Femur (tissue), 1 donor: ENCODE measurements at places on chromosomes 3 and 15.

GRCh38 chr3:129958755-129959154 lies 15.8 kb upstream of the TRH start:
- DNase-seq = no peak

- DNase-seq = no peak
Observed at GRCh38 chr3:186519021-186519658, 25.0 kb downstream of the CRYGS start.

DNA sequence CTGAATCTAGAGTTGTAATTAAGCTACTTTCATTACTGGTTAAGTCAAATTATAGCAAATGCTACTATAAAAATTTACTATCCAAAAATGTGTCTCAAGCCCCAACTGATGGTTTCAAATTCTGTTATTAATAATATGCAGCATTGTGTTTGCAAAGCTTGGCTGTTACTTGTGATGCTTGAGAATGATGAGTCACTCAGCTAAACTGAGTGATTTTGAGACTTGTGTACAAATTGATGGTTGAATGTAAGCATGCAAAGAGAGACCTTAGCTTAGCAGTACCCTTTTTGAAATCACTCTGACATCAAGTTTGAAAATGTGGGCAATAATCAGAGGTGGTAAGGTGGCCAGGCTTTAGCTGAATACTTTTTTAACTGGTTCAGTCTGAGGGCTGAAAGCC lies 27.6 kb downstream of the OPA1 start:
- DNase-seq = no peak

- no peak for DNase-seq
Observed at GRCh38 chr15:60631620-60632019, 152.7 kb upstream of the ICE2 start.

DNA sequence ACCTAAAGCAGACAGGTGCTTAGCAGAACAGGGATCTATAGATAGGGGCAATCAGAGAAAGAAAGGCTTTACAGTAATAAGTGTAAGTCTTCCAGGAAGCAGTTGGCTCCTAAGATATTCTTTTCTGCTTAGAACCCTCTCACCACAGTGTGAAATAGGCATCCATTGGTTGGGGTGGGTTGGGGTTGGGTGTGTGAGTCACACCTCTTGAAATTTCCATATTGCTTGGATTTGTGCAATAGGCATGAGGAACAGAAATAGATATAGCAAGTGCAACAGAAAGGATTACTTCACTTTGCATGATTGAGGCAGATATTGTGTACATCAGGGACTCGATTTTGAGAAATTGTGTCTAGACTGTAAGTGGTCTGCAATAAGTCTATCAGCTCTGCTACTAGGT lies 200.1 kb upstream of the GAP43 start:
- DNase-seq = no peak

DNA sequence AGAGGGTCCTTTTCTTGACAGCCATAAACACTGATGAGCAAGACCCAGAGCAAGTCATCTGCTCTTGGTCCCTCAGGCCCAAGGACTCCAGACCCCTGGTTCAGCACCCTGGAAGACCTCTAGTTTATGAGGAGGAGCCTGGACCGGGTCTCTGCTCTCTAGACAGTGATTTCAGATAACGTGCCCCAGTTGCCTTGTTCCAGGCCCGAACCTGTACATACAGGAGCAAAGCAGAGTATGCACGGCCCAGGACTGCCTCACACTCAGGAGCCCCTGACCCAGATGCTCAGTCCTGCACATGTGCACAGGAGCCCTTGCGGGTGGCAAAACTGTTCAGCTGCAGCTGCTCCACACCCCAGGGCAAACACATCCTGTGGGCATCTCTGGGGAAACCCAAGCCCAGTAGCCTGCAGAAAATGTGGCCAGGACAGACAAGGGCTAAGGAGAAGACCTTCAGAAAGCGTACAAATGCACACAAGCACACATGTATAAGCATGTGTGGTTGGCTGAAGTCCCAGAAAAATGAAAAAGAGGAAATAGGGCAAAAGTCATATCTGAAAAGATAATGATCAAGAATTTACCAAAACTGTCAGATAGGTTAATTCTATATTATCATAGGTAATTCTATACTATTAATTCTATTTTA lies 59.9 kb upstream of the CORO2B start:
- DNase-seq = no peak

DNA sequence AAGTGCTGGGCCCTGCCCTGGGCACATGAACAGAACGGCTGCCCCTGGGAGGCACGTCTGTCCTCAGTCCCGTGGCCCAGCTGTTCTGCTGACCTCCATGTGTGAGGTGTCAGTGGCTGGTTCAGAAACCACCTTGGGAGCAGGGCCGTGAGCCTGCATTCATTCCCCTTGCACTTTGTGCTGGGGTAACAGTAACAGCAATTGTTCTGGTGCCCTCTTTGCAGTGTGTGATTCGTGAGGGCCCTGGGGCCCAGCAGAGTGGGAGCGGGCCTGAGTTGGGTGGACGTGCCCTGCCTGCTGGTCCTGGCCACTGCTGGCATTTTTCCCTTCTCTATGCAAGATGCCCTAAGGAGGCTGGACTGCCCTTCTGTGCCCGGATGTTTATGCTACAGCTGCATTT lies 50.4 kb upstream of the MYZAP start:
- DNase-seq = no peak

- peak; percentile 52 for DNase-seq
Observed at GRCh38 chr3:134030379-134031347, 938 bp upstream of the SLCO2A1 start.

- DNase-seq = no peak
Observed at GRCh38 chr3:195240171-195240701, 30.7 kb downstream of the XXYLT1 start.

- peak; percentile 51 for DNase-seq
Observed at GRCh38 chr3:42490243-42490642, 12.2 kb upstream of the VIPR1 start.

- no peak for DNase-seq
Observed at GRCh38 chr3:157981819-157982218, 124.4 kb downstream of the SHOX2 start.

DNA sequence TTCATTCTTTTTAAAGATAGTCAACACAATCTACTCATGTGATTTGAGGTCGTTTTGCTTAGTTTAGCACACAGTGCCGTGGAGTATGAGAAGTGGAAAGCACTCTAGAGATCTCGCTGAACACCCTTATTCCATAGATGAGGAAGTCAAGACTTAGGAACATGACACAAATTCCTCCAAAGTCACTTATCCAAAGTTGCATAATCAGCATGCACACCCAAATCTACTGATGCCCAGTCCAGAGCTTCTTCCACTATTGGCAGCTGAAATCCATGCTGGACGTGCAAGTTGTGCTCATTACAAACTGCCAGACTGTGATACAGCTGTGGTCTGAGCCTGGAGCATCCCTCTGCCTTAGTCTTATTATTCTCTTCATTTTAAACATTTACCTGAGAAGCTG lies 83.5 kb upstream of the ZNF280D start:
- no peak for DNase-seq

DNA sequence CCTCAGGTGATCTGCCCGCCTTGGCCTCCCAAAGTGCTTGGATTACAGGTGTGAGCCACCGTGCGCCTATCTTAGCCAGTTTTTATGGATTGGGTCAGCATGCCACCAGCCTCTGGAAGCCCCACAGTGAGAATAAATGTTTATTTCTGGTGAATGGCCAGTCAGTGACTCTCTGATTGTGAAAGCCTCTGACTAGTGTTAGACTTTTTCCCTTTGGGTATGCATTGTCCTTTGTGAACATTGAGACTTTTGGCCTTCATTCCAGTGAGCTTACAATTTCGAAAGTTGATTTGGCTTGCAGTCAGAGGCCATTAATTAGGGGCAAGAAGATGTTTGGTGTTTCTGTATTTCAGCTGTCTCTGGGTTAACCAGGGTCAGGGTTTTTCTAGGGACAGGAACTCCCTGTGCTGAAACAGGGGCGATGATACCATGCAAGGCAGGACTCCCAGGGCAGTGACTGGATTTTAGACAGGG lies 274.5 kb upstream of the C2CD4B start:
- DNase-seq = no peak

DNA sequence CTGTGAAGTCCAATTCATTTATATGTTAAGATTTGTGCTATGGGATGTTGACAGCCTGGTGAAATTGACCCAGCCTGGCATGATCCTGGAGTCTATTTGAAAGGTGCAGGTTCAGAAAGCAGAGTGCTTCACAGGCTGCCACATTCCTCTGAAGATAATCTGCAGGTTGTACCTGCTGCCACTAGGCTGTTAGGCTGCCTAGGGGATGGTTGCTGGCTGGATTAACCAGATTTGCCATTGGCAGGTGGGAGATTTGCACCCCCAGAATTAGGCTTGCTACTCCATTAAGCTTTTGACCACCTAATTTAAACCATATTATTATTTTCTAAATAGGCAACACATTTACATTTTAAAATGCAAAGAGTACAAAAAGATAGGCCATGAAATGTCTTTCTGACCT lies 85.8 kb upstream of the RASGRP1 start:
- DNase-seq = no peak

- DNase-seq = no peak
Observed at GRCh38 chr15:96079041-96079440, 251.5 kb upstream of the NR2F2 start.

GRCh38 chr3:160616716-160617115 lies 51.3 kb upstream of the KPNA4 start:
- no peak for DNase-seq

- DNase-seq = no peak
Observed at GRCh38 chr3:143510601-143511000, 337.7 kb downstream of the SLC9A9 start.

- DNase-seq = no peak
Observed at GRCh38 chr3:28672406-28672805, 323.8 kb upstream of the AZI2 start.

- no peak for DNase-seq
Observed at GRCh38 chr15:34993877-34994276, 5.8 kb upstream of the ZNF770 start.

DNA sequence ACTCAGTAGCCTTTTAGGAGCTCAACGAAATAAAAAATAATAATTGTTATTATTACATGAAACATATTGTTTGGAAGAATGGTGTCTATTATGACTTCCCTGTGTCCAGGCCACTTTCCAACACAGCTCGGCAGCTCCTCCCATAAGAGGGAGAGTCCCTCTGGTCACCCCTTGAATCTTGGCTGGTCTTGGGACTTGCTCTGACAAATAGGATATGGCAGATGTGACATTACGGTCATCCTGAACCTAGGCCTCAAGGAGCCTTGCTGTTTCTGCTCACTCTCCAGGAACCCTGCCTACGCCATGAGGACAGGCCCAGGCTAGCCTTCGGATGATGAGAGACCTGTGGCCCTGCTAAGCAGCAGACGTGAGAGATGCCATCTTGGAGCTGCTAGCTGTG lies 71.8 kb downstream of the OXNAD1 start:
- no peak for DNase-seq

DNA sequence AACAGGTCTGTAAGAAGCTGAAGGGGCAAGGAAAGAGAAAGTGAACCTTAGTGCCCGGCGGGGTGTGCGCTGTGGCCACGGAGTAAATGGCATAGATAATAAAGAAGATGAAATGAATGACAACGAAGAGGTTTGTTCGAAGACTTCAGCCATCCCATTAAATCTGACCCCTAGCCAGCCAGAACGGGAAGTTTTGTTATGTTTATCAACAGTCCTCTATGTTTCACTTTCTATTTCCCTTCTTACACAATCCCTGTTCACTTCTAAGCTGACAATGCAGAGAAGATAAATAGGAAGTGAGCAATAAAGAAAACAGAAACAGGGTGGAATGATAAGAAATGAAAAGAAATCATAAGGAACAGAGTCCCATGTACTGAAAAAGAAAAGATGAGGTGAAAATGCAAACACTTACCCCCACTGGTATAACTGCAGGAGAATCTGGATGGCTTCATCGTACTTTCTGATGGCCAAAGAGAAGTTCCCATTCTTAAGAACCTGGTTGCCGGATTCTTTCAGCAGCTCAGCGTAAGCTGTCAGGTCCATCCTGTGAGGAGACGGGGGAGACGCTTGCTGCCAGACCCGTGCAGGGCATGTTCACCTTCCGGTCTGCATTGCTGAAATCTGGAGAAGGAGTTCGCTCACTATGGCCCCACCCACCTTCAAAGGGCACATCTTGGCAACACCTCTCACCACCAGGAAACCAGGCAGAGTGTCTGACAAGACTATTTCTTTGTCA lies 36.8 kb downstream of the TRANK1 start:
- no peak for DNase-seq

- DNase-seq = peak; percentile 31
Observed at GRCh38 chr15:41125931-41126642, 10.0 kb upstream of the INO80 start.

GRCh38 chr15:26894181-26894580 lies 27.3 kb downstream of the GABRA5 start:
- no peak for DNase-seq
